AG20443 (cell line): ENCODE measurements at places on chromosomes 7 and 10.

GRCh38 chr10:3414667-3415023 lies 242.1 kb upstream of the PITRM1 start:
- DNase-seq, result no peak

GRCh38 chr7:19709249-19709578 lies 377 bp upstream of the POLR1F start:
- no peak for DNase-seq

DNA sequence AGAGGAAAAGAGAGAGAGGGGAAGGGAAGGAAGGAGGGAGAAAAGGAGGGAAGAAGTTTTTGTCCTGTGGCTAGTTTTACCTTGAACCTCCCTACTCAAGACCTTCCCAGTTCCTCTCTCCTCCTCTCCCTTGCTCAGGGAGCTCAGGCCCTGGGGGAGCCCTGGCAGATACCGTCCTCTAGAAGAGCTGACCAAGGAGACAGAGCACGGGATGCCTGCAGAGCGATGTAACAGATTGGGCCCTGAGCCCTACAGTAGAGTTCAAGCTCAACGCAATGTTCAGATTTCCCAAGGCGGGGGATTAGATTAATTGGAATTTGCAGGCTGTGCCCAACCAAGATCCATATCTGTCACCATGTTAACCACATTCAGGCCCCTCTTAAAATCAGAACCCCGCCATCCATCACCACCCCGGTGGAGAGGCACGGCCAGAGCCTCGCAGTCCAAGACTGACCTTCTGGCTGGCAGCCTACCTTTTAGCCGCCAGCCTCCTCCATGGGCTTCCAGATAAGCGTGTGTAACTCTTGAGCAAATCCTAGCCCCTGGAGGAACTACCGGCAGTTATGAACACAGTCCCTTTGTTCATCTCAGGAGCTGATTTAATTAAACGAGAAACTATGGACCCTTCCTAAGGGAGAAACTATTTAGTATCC lies 70.6 kb downstream of the KCNMA1 start:
- no peak for DNase-seq

DNA sequence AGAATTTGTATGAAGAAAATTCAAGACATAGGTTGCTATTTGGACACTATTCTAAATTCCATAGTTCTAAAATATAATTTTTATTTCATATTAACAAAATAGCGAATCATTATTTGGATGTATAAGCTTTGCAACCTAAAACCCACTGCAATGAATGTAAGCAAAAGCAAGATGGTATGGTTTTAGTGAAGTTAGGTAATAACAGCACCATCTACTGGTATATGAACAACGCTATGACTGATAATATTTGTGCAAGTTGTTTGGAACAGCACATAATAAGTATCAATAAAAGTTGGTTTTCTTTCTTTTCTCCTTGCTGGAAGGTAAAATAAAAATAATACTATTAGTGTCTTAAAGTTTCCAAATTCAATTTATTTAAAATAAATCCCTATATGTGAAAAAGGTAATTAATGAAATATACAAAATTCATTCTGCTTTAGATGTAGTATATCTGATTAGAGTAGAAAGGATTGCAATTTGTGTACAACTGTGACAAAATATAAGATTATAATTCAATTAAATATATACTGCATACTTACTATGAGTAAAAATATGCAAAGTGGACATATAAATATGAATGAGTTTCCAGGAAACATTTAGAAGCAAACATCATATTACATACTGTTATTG lies 79.0 kb upstream of the LSM8 start:
- DNase-seq, result peak; percentile 9

DNA sequence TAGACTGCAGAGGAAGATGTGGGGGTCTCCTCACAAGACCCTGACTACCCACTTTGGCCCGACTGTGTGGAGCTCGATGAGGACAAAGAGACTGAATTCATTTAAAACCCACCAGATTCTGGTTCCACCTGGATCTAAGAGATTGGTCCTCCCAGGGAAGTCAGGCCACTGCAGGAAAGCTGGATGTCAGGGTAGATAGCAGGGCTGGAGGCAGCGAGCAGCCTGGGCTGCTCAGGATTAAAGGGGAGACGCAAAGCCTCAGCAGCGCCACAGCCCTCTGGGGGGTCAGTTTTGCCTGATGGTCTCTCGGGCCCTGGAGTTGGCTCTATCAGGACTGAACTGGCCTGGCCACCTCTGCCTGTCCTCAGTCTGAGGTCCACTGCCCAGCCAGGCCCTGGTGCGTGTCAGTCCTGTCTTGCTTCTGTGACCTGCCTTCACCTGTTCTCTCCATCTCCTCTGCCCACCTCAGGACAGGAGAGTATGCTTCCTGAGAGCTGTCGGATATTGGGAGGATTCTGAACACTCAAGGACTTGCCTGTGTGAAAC lies 12.2 kb upstream of the KLRG2 start:
- DNase-seq, result no peak

GRCh38 chr10:48627984-48628609 lies 23.2 kb upstream of the ARHGAP22 start:
- peak; percentile 24 for DNase-seq

DNA sequence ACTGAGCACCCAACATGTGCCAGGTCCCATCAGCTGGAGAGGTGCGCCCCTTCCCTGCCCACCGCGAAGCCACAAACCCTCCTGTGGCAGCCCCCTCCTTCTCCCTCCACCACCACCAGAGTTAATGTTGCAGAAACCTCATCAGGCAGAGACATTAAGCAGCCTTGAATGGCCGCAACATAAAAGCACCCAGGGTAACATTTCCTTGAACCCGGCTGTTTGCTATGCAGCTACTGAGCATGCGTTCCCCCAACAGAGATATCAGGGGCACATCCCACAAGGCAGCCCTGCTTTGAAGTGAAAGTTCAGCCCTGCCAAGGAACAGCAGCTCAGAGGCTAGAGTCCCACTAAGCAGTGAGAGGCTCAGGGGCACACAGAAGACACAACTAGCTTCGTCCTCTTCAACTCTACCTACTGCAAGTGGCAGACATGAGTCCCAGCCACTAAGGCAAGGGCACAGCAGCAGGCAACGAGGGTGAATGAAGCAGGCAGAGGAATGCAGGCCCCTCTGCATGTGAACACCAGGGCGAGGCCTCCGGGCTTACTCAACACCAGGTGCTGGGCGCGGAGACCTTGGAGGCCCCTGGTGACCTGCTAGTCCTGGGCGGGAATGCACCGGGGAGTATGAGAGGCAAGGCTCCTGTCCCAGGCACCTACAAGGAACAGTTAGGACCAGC lies 107.4 kb downstream of the SLIT1 start:
- no peak for DNase-seq

- no peak for DNase-seq
Measured at GRCh38 chr7:79268730-79269129, 184.7 kb downstream of the MAGI2 start.
